ENCODE measurements at places on chromosomes 7 and 10. TPM values are rescaled to one million over a fixed set of nuclear protein-coding genes. Genes with fewer than 3 reads are reported as not detected.

Gene GRID2IP
- 0.16 TPM for polyA plus RNA-seq

Gene NEUROD6
- polyA plus RNA-seq, result not detected

Gene FOXL3
- not detected for polyA plus RNA-seq

Gene GIMAP4
- polyA plus RNA-seq, result 35.9 TPM

Gene KNDC1
- polyA plus RNA-seq, result 0.05 TPM

Gene PPIA
- polyA plus RNA-seq, result 2,690 TPM

Gene PIK3AP1
- polyA plus RNA-seq, result 59.8 TPM

Gene CXCL12
- polyA plus RNA-seq, result 22.7 TPM

Gene ACTL6B
- polyA plus RNA-seq, result not detected

Gene ASB10
- not detected for polyA plus RNA-seq

Gene UNCX
- polyA plus RNA-seq, result not detected

DNA sequence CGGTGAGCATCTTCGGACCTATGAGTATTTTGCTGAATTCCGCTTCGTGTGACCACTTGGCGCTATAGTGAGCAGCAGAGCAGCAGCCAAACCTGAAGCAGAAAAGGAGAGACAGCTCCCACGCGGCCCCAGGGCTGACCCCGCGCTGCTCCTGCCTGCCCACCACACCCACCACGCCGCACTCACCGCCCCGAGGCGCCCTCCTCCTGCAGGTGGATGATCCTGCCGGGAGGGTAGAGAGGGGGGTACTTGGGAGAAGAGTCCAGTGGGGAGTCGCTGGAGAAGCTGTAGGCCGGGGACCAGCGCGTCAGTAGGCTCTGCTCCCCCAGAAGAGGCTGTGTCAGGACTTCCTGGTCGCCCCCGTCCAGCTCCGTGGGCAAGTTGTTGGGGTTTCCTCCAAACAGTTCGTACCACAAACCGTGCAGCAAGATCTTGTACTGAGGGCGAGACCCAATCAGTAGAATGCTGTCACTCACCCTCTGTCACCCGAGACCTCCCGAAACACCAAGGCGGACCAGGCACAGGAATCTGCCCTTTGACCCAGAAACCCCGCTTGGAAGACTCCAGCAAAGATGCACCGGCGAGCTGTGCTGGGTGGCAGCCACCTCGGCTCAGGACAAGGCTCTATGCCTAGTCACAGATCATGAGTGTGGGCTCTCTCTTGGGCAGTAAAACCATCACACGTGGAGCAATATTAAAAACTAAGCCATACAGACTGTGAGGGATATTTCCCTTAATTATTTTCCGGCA is 37.6 kb downstream of the DAGLB start:
- H3K36me3 ChIP-seq, result peaks cover 100% of the 10 kb centered on the region
- DNase-seq, result peak; percentile 70
- H3K4me3 ChIP-seq, result no peak overlapping the region
- no peak overlapping the region for H3K27ac ChIP-seq

GRCh38 chr10:34655286-34656170 is 159.6 kb downstream of the PARD3 start:
- H3K27ac ChIP-seq, result no peak overlapping the region
- H3K4me3 ChIP-seq, result no peak overlapping the region
- no peak for DNase-seq
- H3K27me3 ChIP-seq, result no peaks in the 10 kb centered on the region
- H3K36me3 ChIP-seq, result no peaks in the 10 kb centered on the region

DNA sequence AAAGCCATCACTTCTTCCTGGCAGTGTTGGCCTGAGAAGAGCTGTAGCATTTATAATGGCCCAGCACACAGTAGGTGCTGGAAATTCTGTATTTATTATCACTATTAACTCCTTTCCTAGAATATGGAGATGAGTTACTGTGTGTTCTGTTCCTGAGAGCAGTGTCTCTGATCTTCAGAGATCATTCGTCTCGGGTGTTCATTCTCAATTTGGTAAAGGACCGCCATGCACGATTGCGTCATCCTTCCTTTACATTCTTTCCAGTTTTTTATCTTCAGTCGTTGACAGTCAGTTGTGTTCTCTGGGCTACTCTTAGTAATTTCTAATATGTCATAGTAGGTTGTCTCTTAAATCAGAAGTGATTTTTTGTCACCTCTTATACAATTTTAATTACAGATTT is 18.6 kb downstream of the RNF32 start:
- H3K27me3 ChIP-seq, result no peaks in the 10 kb centered on the region
- no peak overlapping the region for H3K27ac ChIP-seq
- H3K4me1 ChIP-seq, result no peaks in the 10 kb centered on the region
- DNase-seq, result no peak
- no peaks in the 10 kb centered on the region for H3K36me3 ChIP-seq

DNA sequence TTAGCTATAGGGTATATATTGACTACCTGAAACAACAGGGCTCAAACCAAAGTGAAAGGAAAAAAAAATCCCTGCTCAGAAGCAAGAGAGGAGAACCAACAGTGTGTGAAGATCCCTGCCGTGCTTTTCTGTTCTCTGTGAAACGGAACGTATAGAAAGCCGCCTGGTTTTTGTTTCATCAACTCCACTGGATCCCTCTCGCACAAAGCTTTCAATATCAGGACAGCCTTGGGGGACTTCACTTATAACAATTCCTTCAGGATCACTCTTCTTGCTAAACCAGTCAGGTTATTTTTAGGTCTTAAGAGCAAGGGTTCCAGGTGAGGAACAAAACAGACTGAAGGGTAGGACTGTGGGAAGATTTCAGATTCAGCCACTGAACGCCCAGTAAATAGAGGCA is 151.1 kb upstream of the CACNA2D1 start:
- no peak overlapping the region for H3K27ac ChIP-seq
- H3K4me1 ChIP-seq, result no peaks in the 10 kb centered on the region
- no peak for DNase-seq
- H3K27me3 ChIP-seq, result no peaks in the 10 kb centered on the region
- H3K36me3 ChIP-seq, result no peaks in the 10 kb centered on the region
- no peak overlapping the region for H3K4me3 ChIP-seq

DNA sequence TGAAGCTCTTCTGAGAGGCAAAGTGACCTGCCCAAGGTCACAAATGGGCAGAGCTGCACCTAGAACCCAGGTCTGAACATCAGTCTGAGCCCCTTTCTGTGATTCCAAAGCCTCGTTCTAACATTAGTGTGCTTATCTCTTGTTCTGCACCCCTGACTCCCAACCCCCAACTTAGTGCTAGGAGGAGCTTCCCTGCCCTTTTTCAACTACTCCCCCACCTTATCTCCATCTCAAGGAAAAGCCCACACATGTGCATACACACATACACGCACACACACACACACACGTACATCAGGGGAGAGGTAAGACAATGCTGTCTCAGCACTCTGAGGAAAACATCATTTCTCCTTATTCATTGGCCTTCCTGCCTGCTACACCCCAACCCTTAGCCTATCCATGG is 8.3 kb downstream of the PRRT4 start:
- no peaks in the 10 kb centered on the region for H3K36me3 ChIP-seq
- H3K27ac ChIP-seq, result no peak overlapping the region
- peaks cover 46% of the 10 kb centered on the region for H3K27me3 ChIP-seq
- DNase-seq, result no peak
- H3K4me1 ChIP-seq, result peaks cover 3% of the 10 kb centered on the region

- H3K27me3 ChIP-seq, result peaks cover 3% of the 10 kb centered on the region
- H3K4me3 ChIP-seq, result no peak overlapping the region
- peak; percentile 48 for DNase-seq
- no peaks in the 10 kb centered on the region for H3K36me3 ChIP-seq
- H3K27ac ChIP-seq, result no peak overlapping the region
Observed at GRCh38 chr7:51182636-51183166, 133.9 kb downstream of the COBL start.

DNA sequence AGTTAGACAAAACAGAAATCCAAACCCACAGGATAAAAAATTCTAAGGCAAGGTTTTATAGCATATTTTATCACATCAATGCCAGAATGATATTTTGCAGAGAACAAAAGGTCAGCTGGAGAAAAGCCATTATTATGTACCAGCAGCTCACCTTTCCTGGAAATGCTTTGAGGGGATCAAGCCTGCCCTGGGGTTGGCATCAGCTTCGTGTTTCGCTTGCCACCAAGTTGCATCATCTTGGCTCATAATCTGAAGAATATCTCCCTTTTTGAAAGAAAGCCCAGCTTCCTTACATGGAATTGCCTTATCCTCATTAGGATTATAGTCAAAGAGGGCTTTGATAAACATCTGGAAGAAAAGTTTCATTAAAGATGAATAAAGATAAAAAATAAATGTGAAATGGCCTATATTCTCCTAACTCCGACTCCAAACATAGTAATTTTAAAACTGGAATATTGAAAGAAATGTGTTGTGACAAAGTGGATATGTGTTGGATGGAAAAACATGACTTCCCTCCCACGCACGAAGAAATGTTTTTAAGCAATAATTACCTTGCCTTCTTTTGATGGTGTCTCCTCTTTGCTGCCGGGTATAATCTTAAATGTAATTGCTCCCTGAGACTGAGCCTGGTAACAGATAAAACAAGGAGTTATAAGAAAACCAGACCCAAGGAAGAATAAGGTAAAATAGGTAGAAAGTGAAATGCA is 121.3 kb upstream of the ODAD2 start:
- H3K4me1 ChIP-seq, result no peaks in the 10 kb centered on the region
- no peaks in the 10 kb centered on the region for H3K36me3 ChIP-seq
- no peak for DNase-seq
- no peak overlapping the region for H3K4me3 ChIP-seq

GRCh38 chr10:112583236-112583939 is 136.4 kb downstream of the VTI1A start:
- no peaks in the 10 kb centered on the region for H3K27me3 ChIP-seq
- H3K4me1 ChIP-seq, result no peaks in the 10 kb centered on the region
- H3K4me3 ChIP-seq, result no peak overlapping the region
- no peak for DNase-seq
- H3K27ac ChIP-seq, result no peak overlapping the region
- no peaks in the 10 kb centered on the region for H3K36me3 ChIP-seq

GRCh38 chr10:28872587-28873165 is 195.4 kb downstream of the BAMBI start:
- no peak overlapping the region for H3K27ac ChIP-seq
- DNase-seq, result no peak
- no peaks in the 10 kb centered on the region for H3K27me3 ChIP-seq
- H3K36me3 ChIP-seq, result no peaks in the 10 kb centered on the region
- no peak overlapping the region for H3K4me3 ChIP-seq

DNA sequence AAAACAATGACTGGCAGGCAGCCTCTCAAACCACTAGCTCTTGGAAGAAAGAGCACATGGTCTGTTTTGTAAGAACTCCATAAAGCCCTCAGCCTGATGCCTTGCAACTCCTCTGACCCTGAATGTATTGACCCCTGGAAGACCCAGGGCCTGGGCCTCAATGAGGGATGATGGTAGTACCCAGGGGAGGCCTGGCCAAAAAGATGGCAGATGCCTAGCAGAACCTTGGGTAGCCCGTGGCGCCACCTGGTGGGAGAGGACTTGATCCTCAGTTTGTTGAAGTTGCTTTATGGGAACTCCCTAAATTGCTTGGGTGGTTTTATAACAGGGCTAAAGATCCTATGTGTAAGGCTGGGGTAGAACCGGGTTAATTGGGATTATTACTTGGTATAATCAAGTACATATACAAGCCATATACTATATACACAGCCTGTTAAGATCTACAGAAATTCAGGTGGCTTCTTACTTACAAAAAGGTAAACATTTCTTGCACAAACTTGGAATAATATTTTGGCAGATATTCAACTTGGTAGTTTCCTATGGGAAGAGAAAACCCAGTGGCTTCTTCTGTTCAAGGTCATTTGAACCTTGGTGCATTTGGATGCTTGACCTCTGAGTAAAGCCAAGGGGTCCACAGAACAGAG is 95.8 kb upstream of the CACUL1 start:
- H3K36me3 ChIP-seq, result no peaks in the 10 kb centered on the region
- no peaks in the 10 kb centered on the region for H3K4me1 ChIP-seq
- no peaks in the 10 kb centered on the region for H3K27me3 ChIP-seq

DNA sequence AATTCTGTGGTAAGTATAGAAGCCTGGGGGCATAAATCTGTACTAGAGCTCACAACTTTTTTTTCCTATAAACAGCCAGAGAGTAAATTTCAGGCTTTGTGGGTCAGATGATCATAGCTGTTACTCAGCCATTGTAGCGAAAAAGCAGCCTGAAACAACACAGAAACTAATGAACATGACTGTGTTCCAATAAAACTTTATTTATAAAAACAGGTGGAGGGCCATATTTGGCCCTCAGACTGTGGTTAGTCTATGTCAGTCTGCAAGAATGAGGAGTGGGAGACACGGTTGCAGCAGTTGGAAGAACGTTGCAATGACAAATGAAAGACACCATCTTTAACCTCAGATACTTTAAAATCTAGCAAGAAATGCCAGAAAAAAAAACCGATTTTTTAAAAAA is 389.6 kb upstream of the PRKCQ start:
- no peak overlapping the region for H3K4me3 ChIP-seq
- no peaks in the 10 kb centered on the region for H3K36me3 ChIP-seq
- peaks cover 3% of the 10 kb centered on the region for H3K4me1 ChIP-seq
- H3K27me3 ChIP-seq, result no peaks in the 10 kb centered on the region

DNA sequence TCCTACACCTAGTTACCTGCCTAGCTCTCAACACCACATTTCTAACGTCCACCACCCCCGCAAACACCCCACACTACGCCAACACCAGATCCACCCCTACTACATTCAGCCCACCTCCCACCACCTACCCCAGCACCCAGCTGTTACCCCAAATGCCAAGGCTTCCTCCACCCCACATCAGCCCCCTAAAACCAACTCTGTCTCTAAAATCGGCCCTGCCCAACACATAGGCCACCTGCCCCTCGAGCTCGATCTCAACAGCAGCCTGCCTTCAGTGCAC is 53.3 kb upstream of the SLF2 start:
- DNase-seq, result no peak
- H3K4me1 ChIP-seq, result no peaks in the 10 kb centered on the region
- H3K27me3 ChIP-seq, result peaks cover 3% of the 10 kb centered on the region

GRCh38 chr10:12534824-12535223 is 185.5 kb downstream of the CAMK1D start:
- no peak for DNase-seq
- no peaks in the 10 kb centered on the region for H3K36me3 ChIP-seq
- no peaks in the 10 kb centered on the region for H3K27me3 ChIP-seq
- no peak overlapping the region for H3K27ac ChIP-seq
- H3K4me1 ChIP-seq, result peaks cover 13% of the 10 kb centered on the region

DNA sequence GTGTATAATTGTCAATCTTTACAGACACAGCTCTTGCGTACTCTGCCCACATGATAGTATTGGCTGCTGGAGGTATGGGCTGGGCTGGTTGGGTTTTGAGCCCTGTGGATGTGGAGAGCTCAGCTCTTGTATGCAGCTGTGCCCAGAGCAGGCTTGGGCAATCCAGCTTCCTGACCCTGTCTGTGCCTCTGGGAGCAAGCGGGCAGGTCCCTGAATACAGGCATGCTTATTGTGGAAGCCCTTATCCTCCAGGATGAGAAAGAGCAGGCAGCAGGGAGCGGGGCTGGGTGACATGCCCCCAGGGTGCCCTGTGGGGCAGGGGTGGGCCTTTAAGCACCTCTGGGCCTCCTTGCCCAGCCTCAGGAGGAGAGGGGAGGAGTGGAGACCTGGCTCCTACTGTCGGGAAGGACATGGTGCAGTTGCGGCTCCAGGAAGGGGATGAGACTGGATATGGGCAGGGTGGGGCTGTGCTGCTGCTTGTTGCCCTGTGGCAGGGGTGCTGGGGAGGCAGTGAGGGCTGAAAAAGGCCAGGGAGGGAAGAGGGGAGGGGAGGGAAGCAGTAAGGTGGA is 32.7 kb upstream of the SH2D4B start:
- H3K4me3 ChIP-seq, result peak overlapping the region; percentile 29
- peak; percentile 78 for DNase-seq
- H3K27ac ChIP-seq, result peak overlapping the region; percentile 78
- peaks cover 51% of the 10 kb centered on the region for H3K36me3 ChIP-seq
- peaks cover 57% of the 10 kb centered on the region for H3K4me1 ChIP-seq

GRCh38 chr10:70925377-70926225 is 37.2 kb upstream of the PCBD1 start:
- H3K27me3 ChIP-seq, result no peaks in the 10 kb centered on the region
- DNase-seq, result peak; percentile 87
- H3K27ac ChIP-seq, result no peak overlapping the region
- no peak overlapping the region for H3K4me3 ChIP-seq
- H3K36me3 ChIP-seq, result no peaks in the 10 kb centered on the region
- peaks cover 7% of the 10 kb centered on the region for H3K4me1 ChIP-seq
